ENCODE measurements at places on chromosomes 6 and 20. TPM values are rescaled to one million over a fixed set of nuclear protein-coding genes. Genes with fewer than 3 reads are reported as not detected.
A peak's percentile ranks its signal among the peaks of the same experiment; 100 is the strongest.

- no peaks in the 10 kb centered on the region for H3K36me3 ChIP-seq
- H3K4me1 ChIP-seq: no peaks in the 10 kb centered on the region
- no peaks in the 10 kb centered on the region for H3K27me3 ChIP-seq
- peak; percentile 11 for DNase-seq
- H3K27ac ChIP-seq: no peak overlapping the region
Measured at GRCh38 chr6:122839472-122839871, 50.4 kb downstream of the SMPDL3A start.

DNA sequence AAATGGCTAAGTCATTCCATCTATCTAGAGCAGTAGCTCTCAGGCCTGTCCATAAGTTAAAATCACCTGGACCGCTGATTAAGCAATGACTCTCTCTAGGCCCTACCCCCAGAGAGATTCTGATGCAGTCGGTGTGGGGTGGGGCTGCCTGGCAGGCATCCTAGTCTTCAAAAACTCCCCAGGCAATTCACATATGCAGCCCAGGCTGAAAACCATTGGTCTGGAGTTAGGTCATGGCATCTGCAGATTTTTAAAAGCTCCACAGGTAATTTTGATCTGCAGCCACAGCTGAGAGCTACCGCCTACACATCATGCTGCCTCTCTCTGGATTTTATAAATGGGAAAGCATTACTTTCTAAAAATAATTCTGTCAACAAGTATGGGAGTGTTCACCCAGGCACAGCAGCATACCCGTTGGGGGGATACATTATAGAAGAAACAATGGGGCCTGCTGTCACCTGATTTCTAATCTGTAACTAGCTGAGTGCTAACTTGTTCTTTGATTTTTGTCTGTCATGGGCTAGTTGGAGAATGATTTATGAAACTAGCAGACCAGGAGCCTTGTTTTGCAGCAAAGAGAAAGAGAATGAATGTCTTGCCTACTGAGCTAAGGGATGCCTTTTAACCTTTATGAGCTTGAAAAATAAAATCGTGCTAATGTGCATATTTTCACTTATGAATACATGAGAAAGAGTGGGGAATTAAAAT, 44.1 kb upstream of the ATXN1 start:
- no peak overlapping the region for H3K4me3 ChIP-seq
- no peaks in the 10 kb centered on the region for H3K4me1 ChIP-seq
- DNase-seq: no peak
- no peaks in the 10 kb centered on the region for H3K36me3 ChIP-seq
- H3K27ac ChIP-seq: no peak overlapping the region
- H3K27me3 ChIP-seq: no peaks in the 10 kb centered on the region

The CCN5 gene
- not detected for total RNA-seq

GRCh38 chr20:45970646-45971424, 1.2 kb downstream of the ZNF335 start:
- H3K27me3 ChIP-seq: no peaks in the 10 kb centered on the region
- H3K4me1 ChIP-seq: peaks cover 36% of the 10 kb centered on the region
- H3K36me3 ChIP-seq: peaks cover 40% of the 10 kb centered on the region
- no peak for DNase-seq
- peak overlapping the region; percentile 96 for H3K4me3 ChIP-seq

The TTBK1 gene
- total RNA-seq: not detected

DNA sequence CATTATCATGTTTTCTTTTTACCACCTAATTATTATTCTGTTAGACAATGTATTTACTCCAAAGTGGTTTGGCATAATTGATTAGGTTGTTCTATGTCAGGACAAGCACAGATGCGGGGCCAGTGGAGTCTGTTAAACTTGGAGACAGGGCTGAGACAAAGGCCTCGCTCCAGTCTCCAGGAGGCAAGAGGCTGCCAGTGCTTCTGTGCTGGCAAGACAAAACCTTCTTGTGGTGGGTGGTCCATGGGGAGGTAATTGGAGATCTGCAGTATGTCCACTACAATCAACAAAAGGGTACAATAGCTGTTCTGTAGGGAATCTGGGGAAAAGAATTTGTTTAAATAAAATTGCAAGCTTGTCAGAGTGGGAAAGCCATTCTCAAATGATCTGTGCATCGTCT, 677.2 kb upstream of the SLC35B3 start:
- H3K4me3 ChIP-seq: no peak overlapping the region
- no peaks in the 10 kb centered on the region for H3K36me3 ChIP-seq

The MUCL3 gene
- not detected for total RNA-seq

GRCh38 chr6:139295901-139296300, 4.1 kb upstream of the TXLNB start:
- H3K36me3 ChIP-seq: no peaks in the 10 kb centered on the region
- peaks cover 31% of the 10 kb centered on the region for H3K4me1 ChIP-seq
- H3K27me3 ChIP-seq: no peaks in the 10 kb centered on the region
- DNase-seq: no peak
- no peak overlapping the region for H3K4me3 ChIP-seq

GRCh38 chr6:32382757-32383420, 11.2 kb upstream of the TSBP1 start:
- H3K36me3 ChIP-seq: no peaks in the 10 kb centered on the region
- DNase-seq: no peak
- H3K4me3 ChIP-seq: no peak overlapping the region
- H3K27ac ChIP-seq: no peak overlapping the region
- no peaks in the 10 kb centered on the region for H3K4me1 ChIP-seq

DNA sequence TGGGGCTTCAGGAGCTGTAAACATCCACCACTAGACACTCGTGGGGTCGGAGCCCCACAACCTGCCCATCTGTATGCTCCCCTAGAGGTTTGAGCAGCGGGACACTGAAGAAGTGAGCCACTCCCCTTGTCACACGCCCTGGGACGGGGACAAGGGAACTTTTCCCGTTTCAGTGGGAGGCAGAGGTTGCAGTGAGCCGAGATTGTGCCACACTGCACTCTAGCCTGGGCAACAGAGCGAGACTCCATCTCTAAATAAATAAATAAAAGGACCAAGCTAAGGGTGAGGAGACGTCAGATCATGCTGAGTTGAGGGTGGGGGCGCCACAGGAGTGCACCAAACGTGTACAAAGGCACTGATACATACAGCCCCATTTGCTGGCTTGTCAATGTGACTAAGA, 8.4 kb downstream of the ZCCHC3 start:
- H3K36me3 ChIP-seq: peaks cover 1% of the 10 kb centered on the region
- H3K27ac ChIP-seq: no peak overlapping the region
- no peak for DNase-seq
- no peak overlapping the region for H3K4me3 ChIP-seq
- H3K27me3 ChIP-seq: no peaks in the 10 kb centered on the region

- no peak for DNase-seq
- H3K36me3 ChIP-seq: no peaks in the 10 kb centered on the region
- H3K27me3 ChIP-seq: no peaks in the 10 kb centered on the region
- H3K4me3 ChIP-seq: no peak overlapping the region
- H3K27ac ChIP-seq: no peak overlapping the region
- no peaks in the 10 kb centered on the region for H3K4me1 ChIP-seq
Measured at GRCh38 chr6:17851001-17851719, 136.3 kb downstream of the KIF13A start.

DNA sequence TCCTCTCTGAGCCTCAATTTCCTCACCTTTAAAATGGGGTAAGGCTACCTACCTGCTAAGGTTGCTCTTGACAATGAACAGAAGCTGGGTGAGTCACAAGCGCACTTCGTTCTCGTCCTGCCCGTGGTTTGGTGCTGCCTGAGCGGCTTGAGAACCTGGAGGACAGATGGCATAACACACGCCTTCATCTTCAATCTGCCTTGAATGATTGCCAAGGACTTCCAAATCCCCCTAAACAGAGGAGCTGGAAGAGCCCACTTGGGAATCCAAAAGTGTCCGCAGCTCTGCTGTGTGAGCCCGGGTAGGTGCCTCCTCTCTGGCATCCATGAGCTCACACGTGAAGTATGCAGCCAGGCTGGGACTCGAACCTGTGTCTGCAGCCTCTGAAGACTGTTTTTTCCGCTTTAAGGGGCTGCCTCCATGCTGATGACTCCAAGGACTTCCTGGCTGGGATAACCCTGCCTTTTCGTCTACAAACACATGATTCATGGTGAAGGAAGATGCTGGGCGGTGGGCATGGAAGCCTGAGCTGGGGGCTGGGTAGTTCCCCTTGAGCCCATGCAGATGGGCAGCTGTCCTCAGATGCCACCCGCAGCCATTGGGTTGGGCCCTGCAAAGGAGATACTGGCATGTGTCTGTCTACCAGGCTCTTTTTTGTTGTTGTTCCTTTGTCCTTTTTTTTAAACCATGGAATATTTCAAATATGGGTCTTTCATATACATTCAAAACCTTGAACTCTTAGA, 25.3 kb upstream of the CSNK2A1 start:
- no peaks in the 10 kb centered on the region for H3K4me1 ChIP-seq
- H3K4me3 ChIP-seq: no peak overlapping the region
- no peak overlapping the region for H3K27ac ChIP-seq
- no peak for DNase-seq
- H3K27me3 ChIP-seq: peaks cover 19% of the 10 kb centered on the region

The AARS2 gene
- 12.0 TPM for total RNA-seq

All from CD4-positive, alpha-beta T cell (primary cell).